NCI-H345 (cell line): ENCODE measurements at places on chromosomes 3 and 15.

DNA sequence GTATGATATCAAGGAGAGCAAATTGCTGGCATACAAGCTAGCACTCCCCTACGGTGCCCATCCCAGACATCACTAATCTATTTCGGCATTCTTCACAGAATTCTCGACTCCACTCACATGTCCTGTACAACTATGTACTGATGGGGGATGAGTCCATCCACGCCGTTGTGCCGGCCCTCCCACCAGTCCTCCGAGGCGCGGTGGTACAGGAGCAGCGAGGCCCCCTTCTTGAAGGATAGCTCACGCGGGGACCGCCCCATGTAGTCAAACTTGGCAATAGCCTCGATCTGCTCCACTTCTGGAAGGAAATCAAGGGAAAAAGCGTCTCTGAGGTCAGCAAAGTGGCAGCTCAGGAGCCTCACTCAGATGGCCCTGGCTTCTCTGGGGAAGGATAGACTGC lies 31.0 kb upstream of the RAD18 start:
- no peak for DNase-seq

DNA sequence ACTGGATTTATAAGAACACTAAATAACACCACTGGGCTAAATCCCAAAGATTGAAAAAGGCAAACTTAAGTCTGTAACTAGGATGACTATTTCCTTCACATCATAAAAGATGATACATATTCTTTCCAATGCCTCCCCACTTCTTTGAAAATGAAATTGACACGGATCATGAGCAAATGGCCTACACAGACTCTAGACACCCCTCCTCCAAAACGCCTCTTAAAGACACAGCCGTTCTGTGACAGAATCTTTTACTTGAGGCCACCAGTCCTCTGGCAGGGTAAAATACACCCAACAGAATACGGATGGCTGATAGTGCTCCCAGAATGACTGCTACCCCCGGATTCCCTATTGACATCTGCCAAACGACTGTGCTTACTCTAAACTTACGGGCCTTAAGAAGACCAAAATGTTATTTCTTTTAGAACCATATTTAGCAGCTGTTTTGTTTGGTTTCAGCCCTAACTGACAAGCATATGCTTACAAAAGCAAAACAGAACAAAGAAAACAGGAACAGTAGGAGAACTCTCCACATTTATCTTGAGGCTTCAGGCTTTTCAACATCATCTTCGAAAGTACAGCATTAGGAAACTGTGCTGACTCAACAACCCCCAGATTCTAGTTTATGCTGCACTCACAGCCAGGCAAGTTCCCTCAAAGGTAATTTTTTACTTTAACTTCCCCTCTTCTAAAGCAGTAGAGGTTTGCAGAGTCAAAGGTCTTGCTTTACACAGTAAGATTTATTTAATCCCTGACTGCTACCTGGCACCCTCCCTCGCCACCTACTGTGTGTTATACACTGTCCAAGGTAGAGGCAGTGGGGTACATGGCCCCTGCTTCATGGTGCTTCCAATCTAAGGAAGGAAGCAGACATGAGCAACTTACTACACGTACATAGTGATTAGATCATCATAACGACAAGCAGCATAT lies 84.3 kb downstream of the TNIK start:
- no peak for DNase-seq

DNA sequence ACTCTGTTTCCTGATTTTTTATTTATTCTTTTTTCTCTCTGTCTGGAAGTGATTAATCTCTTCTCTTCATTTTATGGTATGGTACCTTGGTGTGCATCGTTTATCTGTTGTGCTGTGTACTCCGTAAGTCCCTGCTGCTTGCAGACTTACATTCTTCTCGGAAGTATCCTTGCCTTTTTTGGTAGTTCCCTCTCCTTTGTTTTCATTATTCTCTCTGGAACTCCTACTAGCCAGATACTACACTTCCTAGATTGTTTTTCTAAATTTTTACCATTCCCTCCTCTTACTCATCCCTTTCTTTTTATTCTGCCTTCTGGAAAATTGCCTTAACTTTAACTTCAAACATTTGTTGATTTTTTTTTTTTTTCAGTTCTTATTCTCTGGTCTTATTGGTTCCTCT lies 27.2 kb downstream of the PIK3CA start:
- no peak for DNase-seq

DNA sequence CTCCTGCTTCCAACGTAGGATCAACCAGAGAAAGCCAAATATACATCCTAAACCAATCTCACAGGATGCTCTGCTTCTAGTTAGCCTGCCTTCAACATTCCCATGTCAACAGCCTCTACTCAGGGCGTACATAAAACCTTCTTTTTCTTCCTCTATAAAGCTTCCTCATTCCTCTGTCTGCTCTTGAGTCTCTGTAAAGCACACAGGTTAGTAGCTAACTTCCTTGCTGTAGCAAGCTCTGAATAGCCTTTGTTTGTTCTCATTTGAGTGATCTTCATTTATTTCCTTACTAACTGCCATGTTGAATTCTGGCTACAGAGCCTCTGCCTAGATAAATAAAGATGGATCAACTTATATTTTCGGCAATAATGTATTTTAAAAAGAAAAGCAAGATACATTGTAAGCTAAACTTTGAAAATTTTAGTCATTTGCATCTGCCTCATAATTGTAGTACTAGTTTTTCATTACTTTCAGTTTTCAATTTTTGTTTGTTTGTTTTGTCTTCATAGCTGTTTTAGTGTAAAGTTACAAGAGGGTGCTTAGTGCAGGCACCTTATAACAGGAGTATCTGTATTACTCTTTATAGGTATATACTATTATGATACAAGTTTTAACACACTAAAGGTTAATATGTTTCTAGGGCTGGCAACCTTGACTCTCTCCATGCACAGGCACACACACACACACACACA lies 498.2 kb downstream of the PYDC2 start:
- no peak for DNase-seq

DNA sequence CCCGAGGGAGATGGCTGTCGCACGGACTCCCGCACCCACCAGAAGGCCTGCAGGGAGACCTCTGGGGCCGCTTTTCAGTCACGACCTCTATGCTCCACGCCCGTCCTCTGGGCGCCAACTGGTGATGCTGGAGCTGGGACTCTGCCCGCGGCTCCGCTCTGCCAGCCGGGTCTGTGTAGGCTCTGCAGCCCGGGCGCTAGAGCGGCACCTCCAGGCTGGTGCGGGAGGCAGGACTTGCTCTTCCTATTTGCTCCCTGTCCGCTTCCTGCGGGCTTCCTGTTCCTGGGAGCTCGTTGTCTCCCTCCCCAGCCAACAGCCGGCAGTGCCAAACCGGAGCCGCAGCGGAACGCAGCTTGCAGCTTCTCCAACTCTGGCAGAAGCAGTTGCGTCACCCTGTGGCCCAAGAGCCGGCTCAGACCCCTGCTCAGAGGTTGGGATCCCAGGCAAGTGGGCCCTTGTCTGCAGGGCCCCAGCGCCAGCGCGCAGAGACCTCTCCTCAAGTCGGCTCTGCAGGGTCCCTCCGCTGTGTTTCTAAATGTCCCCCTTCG lies 285.9 kb downstream of the XXYLT1 start:
- no peak for DNase-seq

- DNase-seq = no peak
Measured at GRCh38 chr15:85880501-85881190, 85.9 kb upstream of the KLHL25 start.

GRCh38 chr3:187080799-187081450 lies 58.4 kb downstream of the RPL39L start:
- DNase-seq = no peak

GRCh38 chr15:94047566-94047965 lies 183.8 kb upstream of the MCTP2 start:
- no peak for DNase-seq

GRCh38 chr3:21889166-21889565 lies 138.2 kb upstream of the ZNF385D start:
- no peak for DNase-seq

- no peak for DNase-seq
Measured at GRCh38 chr3:174099724-174100123, 702.2 kb downstream of the NLGN1 start.

DNA sequence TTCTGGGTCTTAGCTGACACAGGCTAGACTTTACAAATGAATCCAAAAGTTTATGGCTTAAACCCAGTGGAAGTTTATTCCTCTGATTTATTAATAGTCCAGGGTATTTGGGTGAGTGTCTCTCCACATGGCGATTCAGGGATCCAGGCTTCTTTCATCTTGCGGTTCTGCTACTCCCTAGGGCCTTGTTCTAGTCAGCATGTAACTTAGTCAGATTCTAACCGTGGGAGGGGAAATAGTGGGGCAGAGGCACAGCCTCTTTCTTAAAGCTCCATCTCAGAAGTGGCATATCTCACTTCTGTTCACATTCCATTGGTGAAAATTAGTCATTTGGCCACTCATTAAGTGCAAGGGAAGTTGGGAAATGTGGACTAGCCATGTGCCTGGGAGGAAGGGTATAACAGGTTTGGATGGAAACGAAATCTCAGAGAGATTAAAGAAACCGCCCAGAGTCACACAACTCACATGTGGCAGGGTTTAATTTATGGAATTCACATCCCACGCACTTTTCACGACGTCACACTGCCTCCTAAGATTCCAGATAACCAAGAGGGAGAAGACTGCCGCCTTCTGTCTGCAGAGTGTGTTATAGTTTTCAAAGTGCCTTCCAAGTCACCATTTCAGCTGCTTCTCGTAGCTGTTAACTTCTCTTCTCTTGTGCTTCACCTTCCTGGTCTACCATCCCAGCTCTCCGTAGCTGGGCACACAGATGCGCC lies 11.4 kb upstream of the RASGRF1 start:
- no peak for DNase-seq

DNA sequence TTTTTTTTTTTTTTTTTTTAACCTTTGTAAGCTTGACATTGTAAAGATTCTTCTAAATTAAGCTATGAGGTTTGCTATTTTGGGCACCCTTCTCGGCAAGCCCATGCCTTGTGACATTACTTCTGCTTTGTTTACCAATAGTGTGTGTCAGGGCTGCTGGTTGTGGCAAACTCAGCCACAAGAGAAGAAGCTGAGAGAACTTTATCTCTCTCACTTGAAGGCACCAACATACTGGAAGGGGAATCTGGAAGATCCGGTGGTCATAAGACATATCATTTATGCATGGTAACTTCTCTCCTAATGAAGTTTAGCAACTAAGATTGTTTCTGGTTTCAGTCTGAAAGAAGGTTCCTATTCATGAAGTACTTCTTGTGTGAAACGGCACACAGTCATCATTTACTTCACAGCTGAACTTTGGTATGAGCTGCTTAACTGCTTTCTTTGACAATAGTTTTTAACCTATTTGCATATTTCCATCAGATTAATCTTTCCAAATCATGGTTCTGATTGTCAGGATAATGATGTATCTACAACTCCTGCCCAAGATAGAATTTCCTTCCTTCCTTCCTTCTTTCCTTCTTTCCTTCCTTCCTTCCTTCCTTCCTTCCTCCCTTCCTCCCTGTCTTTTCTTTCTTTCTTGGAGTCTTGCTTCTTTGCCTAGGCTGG lies 189.3 kb downstream of the NFKBIZ start:
- no peak for DNase-seq
